D341Med (cell line): ENCODE measurements at places on chromosomes 4 and X.
A peak's percentile ranks its signal among the peaks of the same experiment; 100 is the strongest.

DNA sequence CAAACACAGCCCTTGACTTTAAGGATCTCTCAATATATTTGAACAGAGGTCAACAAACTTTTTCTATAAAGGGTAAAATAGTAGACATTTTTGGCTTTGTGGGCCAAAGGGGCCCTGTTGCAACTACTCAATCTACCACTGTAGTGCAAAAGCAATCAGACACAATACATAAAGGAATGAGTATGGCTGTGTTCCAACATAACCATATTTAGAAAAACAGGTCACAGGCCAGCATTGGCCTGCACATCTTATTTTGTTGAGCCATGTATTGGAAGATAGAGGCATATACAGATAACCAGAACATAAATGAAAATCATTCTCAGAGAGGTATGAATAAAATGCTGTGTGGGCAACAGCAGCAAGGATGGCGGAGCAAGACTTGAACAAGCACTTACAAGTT, 49.8 kb downstream of the MID1 start:
- no peak for DNase-seq

DNA sequence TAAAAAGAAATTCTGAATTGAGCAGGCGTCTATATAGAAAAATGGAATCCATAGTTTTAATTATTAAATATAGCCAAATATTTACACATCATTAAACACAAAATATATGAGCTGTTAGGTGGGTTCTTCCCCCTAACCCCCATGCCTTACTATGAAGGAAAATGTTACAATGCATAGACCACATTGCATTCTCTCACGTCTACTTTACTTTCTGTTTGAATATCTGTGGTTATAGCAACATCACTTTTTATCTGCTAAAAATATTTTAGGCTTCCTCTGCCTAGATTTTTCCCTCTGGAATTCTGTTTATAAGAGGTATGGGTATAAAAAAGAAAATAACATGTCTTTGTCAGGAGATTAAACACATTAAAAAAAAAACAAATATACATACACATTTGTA, 73.1 kb downstream of the MAML3 start:
- DNase-seq: no peak

DNA sequence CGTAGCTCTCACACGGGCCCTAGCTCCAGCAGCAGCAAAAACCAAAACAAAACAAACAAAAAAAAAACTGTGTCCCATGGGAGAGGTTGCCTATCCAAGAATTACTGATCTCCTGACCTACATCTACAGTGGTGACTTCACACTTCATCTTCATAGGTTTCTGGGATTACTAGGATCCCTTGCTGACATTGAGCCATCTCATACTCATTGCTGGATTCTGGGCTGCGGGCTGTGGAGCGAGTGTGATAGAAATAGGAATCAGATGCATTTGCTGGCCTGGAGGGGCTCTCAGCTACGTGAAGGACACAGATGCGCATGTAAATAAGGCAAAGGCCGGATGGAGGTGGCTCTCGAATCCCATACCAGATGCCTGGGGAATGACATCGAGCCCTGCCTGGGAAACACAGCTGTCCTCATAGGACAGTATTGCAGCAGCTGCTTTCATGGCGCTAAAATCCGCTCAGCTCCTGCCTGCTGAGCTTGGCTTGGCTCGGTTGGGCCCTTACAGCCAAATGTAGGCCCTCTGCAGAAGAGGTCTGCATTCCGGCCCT, 41.7 kb downstream of the CNGA2 start:
- DNase-seq: no peak

DNA sequence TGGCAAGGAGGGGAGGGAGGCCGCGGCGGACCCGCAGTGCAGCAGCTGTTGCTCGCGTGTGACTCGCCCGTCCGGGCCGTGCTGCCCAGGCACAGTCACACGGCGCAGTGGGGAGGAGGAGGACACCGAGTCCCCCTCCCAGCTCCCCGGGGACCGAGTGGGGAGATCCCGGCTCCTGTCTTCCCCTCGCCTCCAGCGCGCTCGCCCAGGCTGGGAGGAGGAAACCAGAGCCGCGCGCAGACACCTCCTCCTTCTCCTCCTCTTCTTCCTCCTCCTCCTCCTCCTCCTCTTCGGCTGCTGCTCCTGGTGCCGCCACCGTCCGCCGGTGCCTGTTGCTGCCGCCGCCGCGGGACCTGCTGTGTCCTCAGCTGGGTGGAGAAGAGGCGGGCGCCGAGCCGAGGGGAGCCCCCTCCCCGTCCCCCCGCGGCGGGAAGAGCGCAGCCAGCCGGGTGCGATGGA, at the start of gene TBC1D1:
TSS of gene TBC1D1 (plus strand) at position 284 of the 459 bp plus-strand sequence. CDS start 11,012 bp downstream, outside the sequence.
- peak; percentile 64 for DNase-seq

- DNase-seq: no peak
These were observed 30.6 kb upstream of the CCKAR start for GRCh38 chr4:26520728-26521450.

GRCh38 chr4:78581618-78582017, 30.0 kb downstream of the ANXA3 start:
- no peak for DNase-seq

DNA sequence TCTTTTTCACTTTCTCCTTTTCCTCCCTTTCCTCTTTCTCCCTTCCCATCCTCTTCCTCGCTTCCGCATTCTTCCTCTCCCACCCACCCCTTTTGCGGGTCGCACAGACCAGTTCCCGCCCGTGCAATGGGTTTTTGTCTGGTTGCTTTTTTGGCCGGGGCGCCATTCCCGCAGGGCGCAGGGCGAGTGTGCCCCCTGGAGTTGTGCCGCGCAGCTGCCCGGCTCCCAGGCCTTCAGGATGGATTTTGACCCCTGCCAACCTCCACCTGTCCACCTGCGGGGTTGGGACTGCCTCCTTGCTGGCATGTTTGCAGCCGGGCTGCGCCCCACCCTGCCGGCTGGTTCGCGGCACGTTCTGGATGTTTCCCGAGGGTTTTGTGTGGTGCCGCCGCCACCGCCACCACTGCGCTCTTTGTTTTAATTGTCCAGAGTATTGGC, 578 bp upstream of the SEL1L3 start:
- DNase-seq: peak; percentile 62

DNA sequence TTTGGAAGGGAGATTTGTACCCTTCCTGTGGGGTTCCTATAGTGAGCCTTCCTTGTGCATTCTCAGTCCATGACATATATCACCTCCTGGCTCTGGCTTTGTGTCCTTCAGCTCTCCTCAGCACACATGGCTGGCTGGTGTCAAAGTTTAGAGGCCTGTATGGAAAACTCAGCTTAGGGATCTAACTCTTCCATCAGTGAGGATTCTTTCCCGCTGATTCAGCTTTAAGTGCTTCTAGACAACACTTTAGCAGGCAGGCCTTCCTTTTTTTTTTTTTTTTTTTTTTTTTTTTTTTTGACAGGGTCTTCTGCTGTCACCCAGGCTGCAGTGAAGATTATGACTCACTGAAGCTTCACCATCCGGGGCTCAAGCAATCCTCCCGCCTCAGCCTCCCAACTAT, 84.2 kb downstream of the NPNT start:
- no peak for DNase-seq

DNA sequence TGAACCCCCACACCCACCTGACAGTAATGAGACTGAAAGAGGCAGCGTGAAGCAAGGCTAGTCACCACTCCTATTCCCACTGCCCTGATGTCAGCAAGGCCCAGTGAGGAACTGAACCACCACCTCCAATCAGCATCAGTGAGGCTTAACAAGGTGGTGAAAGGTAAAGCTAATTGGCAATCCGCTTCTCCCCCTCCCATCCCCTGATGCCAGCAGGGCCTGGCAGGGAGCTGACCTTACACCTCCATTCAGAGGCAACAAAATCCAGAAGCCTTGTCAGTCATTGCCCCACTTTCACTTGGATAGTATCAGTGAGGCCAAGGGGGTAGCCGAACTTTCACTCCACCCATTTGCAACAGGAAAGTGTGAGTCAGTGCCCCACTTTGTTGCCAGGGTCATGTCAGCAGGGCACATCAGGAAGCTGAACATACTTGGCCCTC, 60.8 kb downstream of the AWAT2 start:
- DNase-seq: no peak

DNA sequence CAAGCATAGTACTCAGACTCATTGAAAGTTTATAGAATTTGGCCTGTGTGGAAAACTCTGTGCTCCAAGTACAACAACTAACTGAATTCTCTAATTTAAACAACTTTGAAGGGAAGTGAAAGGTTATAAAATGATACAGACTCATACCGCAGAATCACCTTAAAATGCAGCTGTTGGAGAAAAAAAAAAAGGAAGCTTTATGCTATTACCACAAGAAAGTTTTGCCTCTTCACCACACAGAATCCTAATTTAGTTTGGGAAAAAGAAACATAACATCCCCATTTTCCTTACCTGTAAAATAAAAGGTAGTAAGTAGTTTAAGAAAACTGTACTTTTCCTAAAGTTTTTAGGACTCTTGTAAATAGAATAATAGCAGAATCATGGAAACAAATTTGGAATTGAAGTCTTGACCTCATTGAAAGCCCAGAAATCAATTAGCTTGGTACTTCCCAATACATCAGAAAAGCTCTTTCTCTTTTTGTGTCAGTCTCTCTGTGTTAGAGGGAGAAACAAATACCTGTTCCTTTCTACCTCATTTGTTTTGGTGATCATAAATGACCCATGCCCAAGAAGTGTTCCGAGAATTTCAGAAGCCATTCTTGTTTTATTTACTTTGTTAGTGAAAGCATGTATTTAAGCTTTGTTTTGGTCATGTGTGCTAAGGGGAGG, 78.8 kb downstream of the NFKB1 start:
- no peak for DNase-seq

- DNase-seq: no peak
These were observed 453.1 kb upstream of the KLHL4 start for GRCh38 chrX:87064502-87064901.

- no peak for DNase-seq
These were observed 76.5 kb downstream of the ITM2A start for GRCh38 chrX:79290596-79290995.
